Stimulated activated CD4-positive, alpha-beta T cell treated with anti-CD3 and anti-CD28 coated beads, Interleukin-1b, Interleukin-23, amount 100 ng/mL, for 1 hour (primary cell): ENCODE measurements at places on chromosomes 6 and 20.

- no peak for DNase-seq
Measured at GRCh38 chr6:71197780-71198179, 90.8 kb upstream of the OGFRL1 start.

DNA sequence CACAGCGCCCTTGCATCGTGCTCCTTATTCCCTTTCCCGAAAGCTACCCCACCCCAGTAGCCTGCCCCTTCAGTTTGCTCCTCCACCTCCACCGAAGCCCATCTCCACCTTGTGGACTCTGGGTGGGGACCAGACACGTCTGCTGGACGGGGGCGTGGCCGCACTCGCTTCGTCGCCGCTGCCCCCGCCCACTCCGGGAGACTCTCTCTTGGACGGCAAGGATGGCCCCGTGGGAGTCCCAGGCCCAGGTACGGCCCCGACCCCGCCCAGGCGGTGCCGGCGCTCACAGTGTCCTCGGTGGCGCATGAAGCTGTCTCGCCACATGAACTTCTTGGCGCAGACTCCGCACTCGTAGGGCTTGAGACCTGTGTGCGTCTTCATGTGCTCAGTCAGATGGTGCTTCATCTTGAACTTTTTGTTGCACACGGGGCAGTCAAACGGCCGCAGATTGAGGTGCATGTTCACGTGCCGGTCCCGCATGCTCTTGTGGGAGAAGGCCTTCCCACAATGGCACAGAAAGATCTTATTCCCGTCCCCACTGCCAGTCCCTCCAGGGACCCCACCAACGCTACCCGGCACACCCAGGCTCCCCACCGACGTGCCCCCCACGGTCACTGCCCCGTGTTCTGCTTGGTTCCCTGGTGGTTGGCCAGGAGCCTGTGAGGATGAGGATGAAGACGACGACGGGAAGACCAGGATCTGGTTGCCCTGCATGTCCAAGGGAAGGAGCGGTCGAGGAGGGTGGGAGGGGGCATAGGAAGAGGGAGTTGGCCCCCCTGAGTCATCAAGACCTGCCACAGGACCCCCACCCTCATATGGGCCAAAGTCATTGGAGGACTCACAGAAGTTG, 1.3 kb upstream of the TAPBP start:
- DNase-seq, result no peak

- no peak for DNase-seq
Measured at GRCh38 chr20:17317341-17317740, 90.5 kb downstream of the PCSK2 start.

DNA sequence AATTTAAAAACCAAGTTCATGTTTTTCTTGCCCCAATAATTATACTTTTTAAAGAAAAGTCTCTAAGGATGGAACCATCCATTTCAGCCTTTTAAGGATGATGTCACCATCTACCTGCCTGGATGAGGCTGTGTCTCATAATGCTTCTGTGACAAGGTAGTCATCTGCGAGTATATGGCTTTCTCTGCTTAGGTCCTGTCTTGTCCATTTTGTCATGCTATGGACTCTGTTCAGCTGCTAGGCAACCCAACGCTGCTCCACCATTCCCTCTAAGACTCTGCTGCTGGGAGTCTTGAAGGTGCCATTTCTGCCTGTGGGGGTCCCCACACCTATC, 459.8 kb upstream of the RUNX2 start:
- no peak for DNase-seq

GRCh38 chr6:73695619-73696421, at the start of gene CD109:
Gene CD109, plus strand, starts transcription at chr6:73696203. Its CDS starts 13 bp downstream, at chr6:73696216.
- peak; percentile 4 for DNase-seq

DNA sequence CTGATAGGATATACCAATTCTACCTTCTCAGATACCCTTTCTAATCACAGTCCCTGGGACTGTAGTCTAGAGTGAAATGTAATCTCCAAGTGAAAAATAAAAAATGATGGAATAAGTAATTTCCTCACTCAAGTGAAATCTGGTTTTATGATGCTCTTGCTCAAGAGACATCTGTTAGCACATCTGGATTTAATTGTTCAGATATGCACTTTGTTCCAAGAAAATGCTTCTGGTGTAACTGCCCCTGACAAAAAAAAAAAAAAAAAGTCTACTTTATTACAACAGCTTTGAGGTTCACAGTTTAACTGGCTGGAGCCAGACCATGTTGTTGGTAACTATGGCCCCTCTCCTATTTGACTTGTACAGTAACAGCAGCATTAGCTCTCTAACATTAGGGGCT, 251.8 kb downstream of the BTBD9 start:
- no peak for DNase-seq

DNA sequence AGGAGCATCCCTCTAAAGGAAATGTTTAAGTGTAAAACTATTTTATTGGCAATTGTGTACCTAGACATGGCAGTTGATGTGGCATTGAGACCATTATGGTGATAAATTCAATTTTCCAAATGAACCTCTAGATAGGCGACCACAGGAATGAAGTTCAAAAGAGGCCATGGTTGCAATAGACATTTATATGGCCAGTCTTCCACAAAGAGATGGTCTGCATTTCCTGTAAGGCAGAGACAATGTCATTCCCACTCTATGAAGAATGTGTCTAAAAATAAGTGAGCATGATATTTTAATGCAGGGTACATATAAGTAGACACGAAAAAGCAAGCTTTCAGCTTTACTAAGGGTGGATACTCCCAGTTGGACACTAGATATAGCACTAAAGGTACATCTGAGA, 40.9 kb downstream of the THEMIS start:
- DNase-seq, result no peak

GRCh38 chr6:25586927-25587326, 65.1 kb upstream of the SCGN start:
- no peak for DNase-seq
